Activated naive CD4-positive, alpha-beta T cell (primary cell): ENCODE measurements at places on chromosomes 7 and 10.

DNA sequence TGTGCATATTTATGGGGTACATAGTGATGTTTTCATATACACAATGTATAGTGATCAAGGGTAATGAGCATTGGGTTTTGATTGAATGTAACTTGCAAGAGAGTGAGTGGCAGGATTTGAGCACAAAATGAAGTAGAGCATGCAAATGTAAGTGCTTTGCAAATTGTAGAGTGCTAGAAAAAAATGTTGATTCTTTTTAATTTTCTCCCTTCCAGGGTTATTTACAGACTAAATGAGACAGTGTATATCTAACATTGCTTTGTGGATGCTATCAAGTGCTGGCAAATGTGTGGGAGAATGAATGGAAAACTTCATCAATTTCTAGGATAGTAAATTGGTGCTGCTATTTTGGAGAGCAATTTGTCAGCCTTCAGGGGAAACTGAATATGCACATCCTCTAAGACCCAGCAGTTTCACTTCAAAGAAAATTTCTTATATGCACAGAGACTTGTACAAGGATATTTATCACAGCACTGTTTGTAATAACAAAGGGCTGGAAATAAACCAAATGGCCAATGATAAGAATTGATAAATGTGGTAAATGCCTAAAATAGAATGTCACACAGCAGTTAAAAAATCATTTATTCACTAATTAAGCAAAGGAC is 120.6 kb upstream of the PLPP4 start:
- DNase-seq: no peak

DNA sequence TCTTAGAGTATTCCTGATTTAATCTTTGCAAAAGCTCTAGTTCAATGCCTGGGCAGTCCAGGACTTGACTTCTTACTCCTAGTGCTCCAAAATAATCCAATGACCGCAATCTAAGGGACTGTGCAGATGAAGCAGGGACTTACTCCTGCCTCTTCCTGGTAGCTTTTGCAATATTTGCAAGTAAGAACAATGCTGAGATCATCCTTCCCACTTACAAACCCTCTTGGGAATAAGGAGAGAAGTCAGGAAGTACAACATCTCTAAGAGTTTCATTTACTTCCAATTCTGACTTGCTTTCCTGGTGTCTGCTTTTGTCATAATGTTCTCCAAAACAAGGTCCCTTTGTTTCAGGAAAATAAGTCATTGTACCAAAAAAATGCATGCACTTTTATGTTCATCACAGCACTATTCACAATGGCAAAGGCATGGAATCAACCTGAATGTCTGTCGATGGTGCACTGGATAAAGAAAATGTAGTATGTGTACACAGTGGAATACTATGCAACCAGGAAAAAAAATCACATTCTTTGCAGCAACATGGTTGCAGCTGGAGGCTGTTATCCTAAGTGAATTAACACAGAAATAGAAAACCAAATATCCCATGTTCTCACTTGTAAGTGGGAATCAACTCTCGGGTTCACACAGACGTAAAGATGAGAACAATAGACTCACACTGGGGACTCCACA is 7.1 kb upstream of the KCNMA1 start:
- DNase-seq: no peak

DNA sequence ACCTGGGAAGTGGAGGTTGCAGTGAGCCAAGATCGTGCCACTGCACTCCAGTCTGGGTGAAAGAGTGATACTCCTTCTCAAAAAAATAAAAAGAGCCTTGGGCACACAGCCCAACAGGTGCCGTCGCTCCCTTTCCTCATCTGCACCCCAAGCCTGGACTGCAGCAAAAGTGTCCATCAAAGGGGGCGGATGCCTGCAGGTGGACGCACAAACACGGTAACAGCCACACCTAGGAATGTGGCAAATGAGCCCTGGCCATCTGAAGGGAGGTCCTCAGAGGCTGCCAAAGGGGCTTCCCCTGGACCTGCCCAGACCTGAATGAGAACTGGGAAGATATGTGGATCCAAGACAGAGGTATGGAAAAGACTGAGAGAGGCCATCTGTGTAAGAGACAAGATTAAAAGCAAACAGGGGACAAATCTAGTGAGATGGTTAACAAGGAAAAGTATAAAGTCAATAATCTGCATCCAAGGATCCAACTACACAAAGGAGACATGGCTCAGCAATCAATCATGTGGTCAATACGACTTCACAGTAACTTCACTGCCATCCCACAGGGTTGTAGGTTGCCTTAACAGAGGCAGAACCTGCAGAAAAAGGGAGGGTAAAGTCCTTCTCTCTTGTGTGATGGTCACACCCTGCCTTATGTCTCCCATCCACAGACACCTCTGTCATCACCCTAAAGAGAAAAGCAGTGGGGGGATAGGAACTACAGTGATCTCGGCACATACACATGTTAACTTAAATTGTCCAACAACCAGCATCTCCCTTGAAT is 25.4 kb downstream of the DRGX start:
- DNase-seq: no peak

DNA sequence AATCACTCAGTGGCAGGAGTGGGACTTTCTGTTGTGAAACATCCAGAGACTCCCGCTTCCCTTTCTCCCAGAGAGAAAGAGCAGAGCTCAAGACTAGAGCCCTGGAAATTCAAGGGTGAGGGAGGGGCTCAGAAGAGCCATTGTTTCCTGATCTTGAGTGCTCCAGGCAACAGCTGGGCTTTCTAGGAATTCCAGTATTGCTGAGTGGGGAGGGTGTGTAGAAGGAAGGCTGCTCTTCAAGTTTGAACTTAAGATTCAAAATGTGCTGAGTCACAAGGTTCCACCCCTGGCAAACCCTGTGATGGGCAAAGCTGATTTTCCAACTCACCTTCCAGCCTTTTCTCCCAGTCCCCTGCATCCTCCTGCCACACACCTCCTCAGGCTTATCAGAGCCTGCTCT is 42.3 kb upstream of the MSRB2 start:
- no peak for DNase-seq

DNA sequence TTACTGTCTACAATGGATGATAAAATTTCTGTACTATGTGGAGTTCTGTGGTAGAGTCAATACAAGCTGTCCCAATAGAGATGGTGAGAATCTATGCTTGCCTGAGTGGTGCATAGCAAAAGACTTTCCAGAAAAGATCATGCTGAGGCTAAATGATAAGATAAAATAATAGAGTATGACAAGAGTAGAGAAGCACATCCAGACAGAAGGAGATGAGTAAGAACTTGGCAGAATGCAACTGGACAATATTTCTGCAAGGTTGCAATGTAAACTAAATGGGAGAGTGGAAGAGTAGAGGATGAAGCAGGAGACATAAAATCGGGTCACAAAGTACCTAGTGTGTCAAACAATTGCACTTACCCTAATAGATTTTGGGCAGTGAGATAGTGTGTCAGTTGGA is 347.6 kb downstream of the MDFIC start:
- DNase-seq: no peak

- no peak for DNase-seq
Observed at GRCh38 chr10:104650072-104650471, 9.0 kb downstream of the SORCS3 start.

DNA sequence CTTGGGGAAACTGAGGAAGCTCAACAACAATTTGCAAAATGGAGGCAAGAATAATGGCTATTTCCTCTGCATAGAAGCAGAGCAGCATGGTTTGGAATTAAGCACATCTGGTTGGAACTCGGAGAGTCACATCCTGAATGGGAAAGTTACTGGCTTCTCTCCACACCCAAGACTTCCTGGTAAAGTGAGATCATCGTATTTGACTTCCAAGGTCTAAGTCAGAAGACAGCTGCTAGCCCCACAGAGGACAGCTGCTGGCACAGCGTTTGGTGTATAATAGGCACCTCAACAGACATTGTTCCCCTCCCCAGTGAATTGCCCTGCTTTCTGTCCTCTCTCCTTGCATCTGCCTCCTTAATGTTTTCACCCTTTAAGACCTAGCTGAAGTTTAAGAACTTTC is 37.0 kb upstream of the NRF1 start:
- DNase-seq: no peak

DNA sequence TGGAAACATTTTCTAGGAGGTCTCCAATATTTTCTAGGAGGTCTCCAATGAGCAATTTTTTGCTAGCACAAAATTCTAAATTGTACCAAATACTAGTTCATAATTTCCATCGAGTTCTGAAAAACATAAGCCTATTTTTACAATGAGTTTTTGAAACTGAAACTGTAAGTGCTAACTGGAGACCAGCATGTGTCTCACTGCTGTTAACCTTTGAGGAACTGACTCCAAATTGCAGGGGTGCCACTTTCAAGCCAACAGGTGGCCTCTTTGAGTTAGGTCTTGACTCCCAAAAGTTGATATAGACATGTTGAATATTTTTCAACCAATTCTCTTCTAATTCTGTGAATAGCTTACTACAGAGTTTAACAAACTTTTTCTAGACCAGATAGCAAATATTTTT is 58.8 kb downstream of the CAV1 start:
- DNase-seq: no peak

DNA sequence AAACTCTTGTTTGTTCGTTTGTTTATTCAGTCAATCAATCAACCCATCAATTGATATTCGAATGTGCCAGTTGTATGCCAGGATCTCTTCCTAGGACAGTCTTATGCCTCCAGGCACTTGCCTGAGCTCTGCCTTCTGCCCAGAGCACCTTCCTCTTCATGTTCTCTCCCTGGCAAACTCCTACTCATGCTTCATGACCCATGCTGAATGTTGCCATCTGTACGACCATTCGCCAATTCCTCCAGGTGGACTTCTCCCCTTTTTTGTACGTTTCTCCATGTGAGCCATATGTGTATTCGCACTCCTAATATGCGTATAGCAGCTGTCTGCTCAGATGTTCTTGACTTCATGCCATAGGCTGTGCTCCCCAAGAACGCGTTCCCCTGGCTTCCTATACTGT is 142.7 kb downstream of the C10orf105 start:
- DNase-seq: no peak

DNA sequence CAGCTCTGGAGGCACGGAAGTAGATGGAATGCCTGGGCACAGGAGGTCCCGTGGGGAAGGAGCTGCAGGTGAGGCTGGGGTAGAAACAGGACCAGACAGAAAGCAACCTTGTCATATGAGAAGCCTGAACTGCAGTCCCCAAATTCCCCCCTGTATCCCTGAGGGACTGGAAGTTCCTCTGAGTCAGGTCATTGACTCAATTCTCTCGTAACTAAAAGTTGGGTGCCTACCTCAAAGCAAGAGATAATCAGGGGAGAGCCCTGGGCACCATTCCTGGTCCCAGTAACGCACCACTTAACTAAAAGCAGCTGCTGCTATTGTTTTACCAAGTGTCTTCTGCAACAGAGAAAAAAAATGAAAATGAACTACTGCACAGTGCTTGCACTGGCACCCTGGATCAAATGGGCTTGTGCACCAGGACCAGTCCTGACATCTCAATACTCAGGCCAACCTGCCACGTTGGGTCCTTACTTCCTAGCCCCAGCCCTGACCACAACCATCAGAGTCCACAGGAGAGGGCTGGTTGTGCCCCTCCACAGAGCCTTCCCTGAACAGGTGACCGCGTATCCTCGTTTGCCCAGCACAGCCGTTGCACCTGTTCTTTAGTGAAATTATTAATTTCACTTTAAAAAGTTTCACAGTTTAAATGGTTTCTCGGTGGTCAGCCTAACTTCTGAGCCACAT is 79.3 kb downstream of the GRID1 start:
- no peak for DNase-seq

GRCh38 chr7:43113622-43114457 is 1.4 kb downstream of the HECW1 start:
- no peak for DNase-seq
